Dorsolateral prefrontal cortex (tissue), 122 donors: ENCODE measurements at places on chromosomes 3 and 15. TPM values are rescaled to one million over a fixed set of nuclear protein-coding genes. Genes with fewer than 3 reads are reported as not detected.

The TSPAN3 gene
- 342 TPM for total RNA-seq

The OR5AC2 gene
- not detected for total RNA-seq

The GHRL gene
- total RNA-seq: 0.57 TPM

DNA sequence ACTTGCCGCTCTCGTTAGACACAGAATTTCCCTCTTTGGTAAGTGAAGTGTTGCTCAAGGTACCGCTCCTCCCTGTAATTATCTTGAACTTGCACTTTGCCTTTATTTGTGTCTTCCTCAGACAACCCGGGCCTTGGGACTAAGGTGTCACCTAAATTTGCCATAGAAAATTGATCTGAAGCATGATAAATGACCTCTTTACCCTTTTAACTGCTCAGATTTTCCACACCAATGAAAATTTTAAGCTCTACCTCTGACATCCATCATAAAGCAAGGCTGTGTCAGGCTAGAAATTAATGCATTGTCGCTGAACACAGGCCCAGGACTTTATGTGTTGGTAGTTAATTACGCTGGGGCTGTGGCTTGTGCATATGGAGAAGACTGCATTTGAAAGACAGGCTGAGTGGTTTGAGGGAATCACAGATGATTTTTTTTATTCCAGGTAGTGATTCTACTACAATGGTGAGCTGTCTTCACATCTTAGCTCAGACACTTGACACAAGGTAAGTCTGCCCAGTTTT is 199.6 kb upstream of the CHRM5 start:
- DNase-seq: no peak

DNA sequence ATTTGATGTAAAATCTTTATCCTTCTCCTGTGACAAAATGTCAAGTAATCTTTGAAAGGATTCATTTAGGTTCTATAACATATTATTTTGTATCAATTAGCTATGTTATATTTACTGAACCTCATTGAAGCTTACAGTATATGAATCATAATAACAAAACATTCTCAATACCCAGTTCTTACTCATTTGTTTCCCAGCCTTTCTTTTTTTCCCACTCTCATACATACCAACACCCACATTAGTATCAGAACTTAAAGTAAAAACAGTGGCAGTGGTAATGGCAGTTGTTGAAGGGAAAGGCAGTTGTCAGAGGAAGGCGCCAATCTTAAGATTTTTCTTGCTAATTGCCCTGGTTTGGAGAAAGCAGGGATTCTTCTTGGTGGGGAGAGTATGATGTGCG is 33.2 kb upstream of the TRPC1 start:
- no peak for DNase-seq

GRCh38 chr3:169034401-169034800 is 629.1 kb downstream of the MECOM start:
- DNase-seq: no peak

- no peak for DNase-seq
These were observed 36.7 kb downstream of the PXYLP1 start for GRCh38 chr3:141268306-141268705.

DNA sequence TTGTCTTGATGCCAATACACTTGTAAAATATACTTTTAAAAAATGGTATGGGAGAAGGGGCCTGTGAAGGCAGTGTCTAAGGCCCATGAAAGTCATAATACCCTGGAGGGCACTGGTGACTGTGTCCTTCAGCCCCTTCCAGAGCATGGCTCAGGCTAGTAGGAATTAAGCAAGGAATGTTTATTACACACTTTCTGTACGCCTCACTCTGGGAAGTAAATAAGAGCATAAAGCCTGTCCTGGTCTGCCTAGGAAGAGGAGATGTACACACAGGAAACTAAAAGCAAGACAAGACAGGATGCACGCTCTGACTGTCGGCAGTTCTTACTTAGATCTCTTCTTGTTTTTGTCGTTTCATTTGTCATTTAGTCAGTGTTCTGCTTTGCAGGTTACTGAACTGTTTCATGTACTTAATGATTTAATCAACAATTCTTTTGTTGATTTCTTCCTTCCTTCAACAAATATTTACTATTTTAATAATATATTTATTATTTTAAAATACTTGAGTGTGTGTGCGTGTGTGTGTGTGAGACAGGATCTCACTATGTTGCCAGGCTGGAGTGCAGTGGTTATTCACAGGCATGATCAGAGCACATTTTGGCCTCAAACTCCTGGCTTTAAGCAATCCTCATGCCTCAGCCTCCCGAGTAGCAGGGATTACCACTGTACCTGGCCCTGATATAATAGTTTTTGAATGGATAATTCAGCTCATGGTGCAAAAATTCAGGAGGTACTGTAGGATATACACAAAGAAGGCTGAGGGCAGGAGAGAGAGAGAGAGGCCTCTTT is 9.0 kb upstream of the SMAD6 start:
- no peak for DNase-seq

DNA sequence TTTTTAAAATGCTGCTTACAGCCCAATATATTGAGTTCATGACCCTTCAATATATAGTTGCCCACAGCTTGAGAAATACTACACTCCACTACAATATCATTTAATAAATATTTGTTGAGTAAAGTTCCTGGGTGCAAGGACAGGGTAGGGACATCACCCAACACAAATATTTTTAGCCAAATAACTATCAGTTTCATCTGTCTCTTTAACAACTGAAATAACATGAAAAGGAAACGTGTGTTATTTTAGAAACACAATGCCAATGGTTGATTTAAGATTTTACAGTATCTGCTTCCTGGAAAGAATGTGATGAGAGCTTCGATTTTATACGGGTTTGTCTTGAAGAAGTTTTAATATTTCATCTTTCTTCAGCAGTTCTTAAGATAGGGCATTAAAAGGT is 67.7 kb upstream of the CDV3 start:
- DNase-seq: no peak
